Adrenal gland (tissue), 19 donors: ENCODE measurements at places on chromosomes 7 and 10. TPM values are rescaled to one million over a fixed set of nuclear protein-coding genes. Genes with fewer than 3 reads are reported as not detected.

DNA sequence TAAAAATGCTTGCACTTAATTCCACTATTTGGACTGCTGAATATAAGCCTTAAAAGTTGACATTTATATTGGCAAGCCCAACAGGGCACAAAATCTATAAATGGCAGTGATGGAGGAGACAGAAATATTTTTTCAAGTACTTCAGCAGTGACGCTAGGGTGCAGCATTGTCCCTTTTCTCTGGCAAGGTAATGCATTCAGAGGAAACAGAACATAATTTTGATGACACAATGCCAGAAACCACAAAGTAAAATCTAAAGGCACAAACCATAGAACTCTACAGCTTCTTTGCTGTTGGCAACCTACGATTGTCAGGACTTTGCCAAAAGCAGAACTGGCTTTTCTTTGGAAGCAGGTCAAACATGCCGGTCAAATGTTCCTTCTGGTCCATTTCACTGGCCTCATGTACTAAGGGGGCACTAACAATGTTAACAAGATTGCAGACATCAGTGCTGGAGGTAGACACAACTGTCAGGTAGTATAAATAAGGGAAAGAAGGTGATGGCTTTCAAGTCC lies 30.9 kb upstream of the FAM133B start:
- peak; percentile 78 for DNase-seq

CREB3L2 gene
- polyA plus RNA-seq, result 11.4 TPM

- no peak for DNase-seq
These were observed 8.6 kb downstream of the IPMK start for GRCh38 chr10:58258977-58259692.

- no peak for DNase-seq
These were observed 17.4 kb downstream of the UBE2D4 start for GRCh38 chr7:43943417-43944187.

DNA sequence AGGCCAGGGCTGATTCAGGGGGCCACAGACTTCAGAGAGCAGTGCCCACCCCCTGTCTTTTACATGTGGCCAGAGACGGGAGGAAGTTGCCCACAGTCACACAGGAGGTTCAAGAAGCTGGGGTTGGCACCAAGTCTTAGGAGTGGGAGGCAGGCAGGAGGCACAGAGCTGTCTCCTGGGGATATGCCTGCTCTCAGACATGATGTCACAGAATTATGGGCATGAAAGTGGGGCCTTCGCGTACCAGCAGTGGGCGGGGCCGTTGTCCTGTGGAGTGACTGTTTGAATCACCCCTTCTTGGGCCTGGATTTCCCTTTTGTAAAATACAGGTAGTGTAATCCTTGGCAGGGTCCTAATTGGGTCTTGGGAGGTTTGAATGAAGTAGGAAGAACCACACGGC lies 81.2 kb upstream of the PPIF start:
- DNase-seq, result no peak

PDK4 gene
- polyA plus RNA-seq, result 79.4 TPM

GRCh38 chr7:127704211-127704610 lies 52.2 kb downstream of the SND1 start:
- peak; percentile 23 for DNase-seq

LIPK gene
- not detected for polyA plus RNA-seq

DNA sequence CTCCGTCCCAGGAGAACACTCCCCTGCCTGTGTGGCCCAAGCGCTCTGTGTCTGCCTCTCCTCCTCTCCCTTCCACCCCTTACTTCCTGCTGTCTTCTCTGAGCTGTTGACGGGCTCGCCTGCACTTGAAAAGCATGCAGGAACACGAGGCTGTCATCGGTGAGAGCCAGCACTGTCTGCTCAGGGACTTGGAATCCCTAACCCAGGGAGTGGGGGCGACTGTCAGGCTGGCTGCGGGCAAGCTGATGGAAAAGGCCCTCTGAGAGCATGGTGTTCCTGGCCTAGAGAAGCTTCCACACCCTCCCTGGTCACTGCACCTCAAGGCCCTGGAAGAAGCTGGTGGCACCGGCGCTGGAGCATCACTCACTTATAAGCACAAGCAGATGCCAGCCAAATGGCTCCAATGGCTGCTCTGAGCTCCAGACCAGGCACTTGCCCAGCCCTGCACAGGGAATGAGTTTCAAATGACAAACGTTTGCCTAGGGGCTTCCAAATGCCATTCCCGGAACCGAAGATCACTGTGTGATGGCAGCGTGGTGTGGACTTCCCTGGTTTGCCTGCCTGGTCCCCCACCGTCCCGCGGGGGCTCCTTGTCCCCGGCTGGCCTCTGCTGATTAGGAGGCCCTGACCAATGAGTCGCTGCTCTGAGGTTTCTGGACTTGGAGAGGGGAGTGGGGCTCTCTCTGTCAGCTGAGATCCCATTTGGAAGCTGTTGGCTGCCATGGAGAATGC lies 56.7 kb upstream of the EBF3 start:
- peak; percentile 4 for DNase-seq

DNA sequence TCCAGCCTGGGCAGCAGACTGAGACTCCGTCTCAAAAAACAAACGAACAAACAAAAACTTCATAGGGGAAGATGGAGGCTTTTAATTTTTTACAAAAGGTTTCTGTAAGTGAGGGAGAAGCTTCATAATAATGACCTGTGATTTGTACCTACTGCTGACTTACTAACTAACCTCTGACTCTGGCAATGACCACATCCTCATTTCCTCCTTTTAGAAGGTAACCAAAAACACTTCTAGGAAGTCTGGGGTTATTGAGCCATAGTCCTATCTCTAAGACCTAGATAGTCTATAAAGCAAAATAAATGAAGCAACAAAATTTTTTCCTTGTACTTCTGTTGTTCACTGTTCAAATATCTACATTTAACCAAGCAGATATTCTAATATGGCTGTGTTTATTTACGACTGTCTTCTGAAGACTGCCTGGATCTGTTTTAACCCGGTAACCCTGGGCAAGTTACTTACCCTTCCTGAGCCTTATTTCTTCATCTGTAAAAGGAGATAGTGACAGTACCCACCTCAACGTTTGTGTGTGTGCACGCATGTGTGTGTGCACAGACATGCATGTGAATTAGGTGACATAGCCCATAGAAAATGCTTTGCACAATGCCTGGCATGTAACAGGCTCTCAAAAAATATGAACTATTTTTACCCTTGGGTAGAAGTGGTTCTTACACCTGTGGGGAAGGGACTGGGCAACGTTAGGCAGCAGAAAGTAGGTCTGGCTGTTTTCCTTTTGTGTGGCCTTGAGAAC lies 30.8 kb upstream of the SMNDC1 start:
- no peak for DNase-seq

SMIM30 gene
- 134 TPM for polyA plus RNA-seq

- DNase-seq, result peak; percentile 55
These were observed 29.0 kb downstream of the ATOH7 start for GRCh38 chr10:68202960-68203353.

CFAP46 gene
- 1.1 TPM for polyA plus RNA-seq

TMEM176A gene
- polyA plus RNA-seq, result 14.6 TPM

CYP3A7 gene
- polyA plus RNA-seq, result 0.09 TPM

- no peak for DNase-seq
These were observed 80.4 kb upstream of the ANLN start for GRCh38 chr7:36309301-36309700.

GRCh38 chr7:129642871-129643549 lies 31.5 kb downstream of the NRF1 start:
- no peak for DNase-seq

- no peak for DNase-seq
These were observed 6.1 kb downstream of the DOCK1 start for GRCh38 chr10:126911301-126911700.

- no peak for DNase-seq
These were observed 95.8 kb downstream of the RAMP3 start for GRCh38 chr7:45253368-45253767.

- DNase-seq, result no peak
These were observed 59.9 kb upstream of the COBL start for GRCh38 chr7:51376420-51377092.

DNA sequence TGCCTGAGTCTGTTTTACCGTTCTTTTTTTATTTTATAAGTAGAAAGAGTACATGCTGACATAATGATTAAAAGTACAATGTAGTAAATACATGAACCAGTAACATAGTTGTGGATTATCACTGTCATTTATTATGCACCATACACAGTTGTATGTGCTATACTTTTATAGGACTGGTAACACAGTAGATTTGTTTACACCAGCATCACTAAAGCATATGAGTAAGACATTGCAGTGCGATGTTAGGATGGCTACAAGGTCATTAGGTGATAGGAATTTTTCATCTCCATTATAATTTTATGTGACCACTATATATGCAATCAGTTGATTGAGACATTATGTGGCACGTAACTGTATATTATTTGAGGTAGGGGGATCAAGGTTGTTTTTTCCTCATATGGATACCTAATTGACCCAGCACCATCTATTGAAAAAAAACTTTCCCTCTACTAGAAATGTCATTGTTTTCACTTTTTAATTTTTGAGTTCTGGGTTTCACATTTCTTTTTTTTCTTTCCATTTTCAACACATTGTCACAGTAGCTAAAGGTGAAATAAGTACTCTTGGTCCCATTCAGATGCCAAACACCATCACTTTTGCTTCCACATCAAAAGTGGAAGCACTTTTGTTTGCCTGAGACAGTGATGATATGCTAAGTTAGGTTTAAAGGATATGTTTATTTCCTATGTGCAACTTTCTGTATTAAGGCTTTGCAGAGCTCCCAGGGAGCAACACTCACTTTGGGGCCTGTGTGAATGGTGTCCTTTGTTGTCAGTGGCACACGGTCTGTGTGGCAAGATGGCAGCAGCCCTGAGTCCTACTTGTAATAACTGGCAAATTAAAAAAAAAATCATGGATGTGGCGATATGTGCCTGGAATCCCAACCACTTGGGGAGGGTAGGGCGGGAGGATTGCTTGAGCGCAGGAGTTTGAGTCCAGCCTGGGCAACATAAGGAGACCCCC lies 17.1 kb downstream of the UBE2D1 start:
- no peak for DNase-seq

- no peak for DNase-seq
These were observed 116.2 kb downstream of the AVL9 start for GRCh38 chr7:32611201-32612099.

DNA sequence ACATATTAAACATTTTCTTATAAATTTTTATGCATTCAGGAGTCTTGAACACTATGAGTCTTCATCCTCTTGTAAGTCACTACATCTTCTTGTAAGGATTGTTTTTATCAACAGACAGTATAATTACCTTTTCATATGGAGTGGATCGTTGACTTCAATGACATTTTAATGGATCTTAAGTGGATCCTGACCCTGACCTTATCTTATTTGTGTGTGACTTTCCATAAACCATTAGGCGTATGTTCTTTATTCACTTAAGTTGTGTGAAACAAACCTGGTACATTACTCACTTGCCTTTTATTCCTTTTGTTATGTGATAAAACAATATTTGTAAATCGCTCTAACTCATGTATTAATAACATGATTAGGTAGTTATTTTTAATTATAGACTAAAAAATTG lies 18.5 kb upstream of the SEMA3C start:
- DNase-seq, result no peak

DNA sequence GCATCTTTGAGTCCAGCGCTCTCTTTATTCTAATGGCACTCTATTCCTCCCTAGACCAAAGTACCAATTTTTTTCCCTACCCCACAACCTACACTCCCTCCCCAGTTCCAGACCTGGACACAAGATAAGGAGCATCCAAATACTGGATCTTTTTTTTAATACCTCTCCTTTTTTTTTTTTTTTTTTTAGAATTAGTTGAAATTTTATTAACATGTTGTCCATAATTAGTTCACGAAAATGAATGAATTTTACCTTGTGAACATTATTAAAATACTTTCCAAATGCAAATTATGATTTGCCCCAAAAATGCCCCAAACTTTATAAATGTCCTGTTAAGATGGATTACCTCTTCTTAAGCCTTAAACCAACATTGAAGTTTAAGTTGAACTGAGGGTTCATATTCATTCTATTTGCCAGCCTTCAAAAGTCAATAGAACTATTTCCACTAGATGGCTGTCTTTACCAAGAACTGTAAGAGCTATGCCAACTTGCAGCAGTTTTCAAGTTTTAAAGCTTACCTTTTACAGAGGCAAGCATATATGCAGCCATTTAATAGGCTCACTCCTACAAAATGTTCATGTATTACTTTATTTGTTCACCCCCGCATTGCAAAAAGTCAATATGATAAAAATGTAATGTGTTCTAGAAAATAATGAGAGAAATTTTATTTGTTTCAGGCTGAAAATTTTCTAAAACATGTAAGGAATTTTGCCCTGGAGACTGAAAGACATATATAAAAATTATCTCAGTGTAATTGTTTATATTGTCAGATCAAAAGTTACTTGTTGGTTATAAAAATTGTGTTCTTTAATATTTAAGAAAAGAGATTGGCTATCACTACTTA lies 39.7 kb upstream of the TNKS2 start:
- no peak for DNase-seq

GRCh38 chr7:22998519-22998896 lies 15.4 kb downstream of the HYCC1 start:
- no peak for DNase-seq

DNA sequence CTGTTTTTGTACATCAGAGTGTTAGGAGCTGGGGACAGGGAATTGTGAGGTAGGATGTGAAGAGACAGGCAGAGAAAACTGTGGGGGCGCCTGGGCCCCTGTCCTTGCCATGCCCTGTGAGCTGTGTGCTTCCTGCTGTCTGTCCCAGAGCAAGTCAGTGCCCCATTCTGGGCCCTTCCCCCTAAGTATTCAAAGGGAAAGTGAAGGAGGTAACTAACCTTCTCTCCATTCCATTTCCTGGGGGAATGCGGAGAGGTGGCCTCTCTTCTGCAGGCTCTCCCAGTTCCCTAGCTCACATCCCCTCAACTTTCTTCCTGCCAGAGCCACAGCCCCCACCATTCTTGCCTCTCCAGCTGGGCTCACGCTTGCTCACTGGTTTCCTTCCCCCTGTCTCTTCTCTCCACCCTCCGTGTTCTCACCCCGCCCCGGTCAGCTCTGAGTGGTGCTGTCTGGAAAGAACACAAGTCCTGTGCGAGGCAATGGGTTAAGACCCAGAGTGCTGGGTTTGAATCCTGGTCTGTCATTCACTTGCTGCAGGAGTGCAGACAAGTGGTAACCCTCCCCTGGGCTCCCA lies 9.7 kb upstream of the VSIR start:
- no peak for DNase-seq

DNA sequence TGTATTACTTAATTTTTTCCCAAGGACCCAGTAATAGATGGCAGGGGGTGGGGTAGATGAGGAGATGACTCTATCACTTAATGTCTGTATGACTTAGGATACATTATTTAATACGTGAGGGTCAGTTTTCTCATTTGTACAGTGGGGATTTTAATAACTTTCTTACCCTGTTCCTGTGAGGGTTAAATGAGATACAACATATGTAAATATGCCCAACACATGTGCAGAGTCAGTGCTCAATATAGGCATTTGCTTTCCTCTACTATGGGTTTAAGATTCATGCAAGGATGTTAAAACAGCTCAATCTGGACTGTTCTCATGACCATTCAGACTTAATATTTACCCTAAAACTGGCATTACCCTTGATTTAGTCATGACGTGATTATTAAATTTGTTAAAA lies 31.2 kb downstream of the ST7 start:
- no peak for DNase-seq

GRCh38 chr7:108525327-108525984 lies 479 bp downstream of the PNPLA8 start:
- DNase-seq, result no peak

PRRT4 gene
- 7.7 TPM for polyA plus RNA-seq

GRCh38 chr7:157426463-157427301 lies 89.9 kb downstream of the DNAJB6 start:
- no peak for DNase-seq

- no peak for DNase-seq
These were observed 129.1 kb upstream of the BTBD16 start for GRCh38 chr10:122141821-122142640.
